ENCODE measurements at places on chromosomes 5 and 9.

DNA sequence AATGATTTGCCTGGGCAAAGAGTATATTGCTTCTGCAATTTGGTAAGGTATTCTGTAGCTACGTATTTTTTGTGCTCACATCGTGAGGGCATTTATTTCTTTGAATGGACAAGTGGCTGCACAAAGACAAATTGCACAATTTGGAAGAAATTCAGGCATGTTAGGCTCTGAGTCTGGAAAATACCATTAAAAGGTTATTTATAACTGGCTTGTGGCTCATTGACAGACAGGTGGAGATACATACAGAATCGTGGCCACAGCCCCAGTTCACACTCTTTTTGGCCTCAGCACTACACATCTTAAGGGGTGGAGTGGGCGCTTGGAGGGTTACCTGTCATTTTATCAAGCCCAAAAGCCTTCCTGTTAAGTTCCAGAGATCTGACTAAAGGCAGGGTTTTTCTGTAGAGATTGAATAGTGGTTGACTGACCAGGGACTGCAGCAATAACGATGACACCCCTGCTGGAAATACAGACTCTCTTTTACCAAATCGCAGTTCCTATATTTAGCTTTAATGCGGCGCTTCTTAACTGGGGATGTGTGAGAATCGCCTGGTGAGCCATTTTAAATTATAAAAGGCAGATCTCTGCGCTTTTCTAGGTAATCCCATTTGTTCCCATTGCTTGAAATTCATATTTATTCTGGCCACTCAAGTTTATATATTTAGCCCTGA is 14.7 kb downstream of the MAN2A1 start:
- no peak for DNase-seq

DNA sequence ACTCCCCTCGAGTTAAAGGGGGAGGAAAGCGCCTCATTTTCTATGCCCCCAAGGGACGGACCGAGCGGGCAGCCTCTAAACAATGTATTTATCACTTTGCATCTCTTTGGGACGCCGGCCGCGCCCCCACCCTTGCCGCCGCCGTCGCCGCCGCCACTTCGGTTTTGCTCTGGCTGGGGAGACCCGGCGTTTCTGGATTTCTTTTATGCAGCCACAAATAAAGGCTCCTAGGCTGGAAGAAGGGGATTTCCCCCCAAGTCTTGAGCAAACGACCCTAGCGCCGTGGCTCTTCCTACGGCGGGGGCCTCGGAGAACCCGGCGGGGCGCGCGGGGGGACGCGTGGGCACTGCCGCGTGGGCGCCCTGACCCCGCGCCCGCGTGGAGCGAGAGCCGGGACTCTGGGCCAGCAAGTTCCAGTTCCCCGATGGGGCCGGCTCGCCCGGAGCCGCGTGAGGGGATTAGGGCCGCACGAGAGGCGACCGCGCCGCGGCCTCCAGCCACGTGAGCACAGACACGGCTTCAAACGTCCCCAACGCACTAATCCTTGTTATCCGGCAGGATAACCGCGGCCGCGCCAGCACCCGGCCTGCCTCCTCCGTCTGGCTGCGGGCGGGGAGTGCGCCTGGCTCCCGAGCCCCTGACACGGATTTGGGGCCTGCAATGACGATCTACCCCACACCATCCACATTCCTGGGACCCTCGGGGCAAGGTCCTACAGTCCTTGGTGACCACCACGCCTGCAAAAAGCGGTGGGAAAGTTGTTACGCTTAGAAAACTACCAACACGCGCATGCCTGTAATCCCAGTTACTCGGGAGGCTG is 7.9 kb upstream of the NEUROG1 start:
- DNase-seq = no peak

GRCh38 chr9:88782931-88783710 is 208.1 kb upstream of the S1PR3 start:
- DNase-seq = no peak

DNA sequence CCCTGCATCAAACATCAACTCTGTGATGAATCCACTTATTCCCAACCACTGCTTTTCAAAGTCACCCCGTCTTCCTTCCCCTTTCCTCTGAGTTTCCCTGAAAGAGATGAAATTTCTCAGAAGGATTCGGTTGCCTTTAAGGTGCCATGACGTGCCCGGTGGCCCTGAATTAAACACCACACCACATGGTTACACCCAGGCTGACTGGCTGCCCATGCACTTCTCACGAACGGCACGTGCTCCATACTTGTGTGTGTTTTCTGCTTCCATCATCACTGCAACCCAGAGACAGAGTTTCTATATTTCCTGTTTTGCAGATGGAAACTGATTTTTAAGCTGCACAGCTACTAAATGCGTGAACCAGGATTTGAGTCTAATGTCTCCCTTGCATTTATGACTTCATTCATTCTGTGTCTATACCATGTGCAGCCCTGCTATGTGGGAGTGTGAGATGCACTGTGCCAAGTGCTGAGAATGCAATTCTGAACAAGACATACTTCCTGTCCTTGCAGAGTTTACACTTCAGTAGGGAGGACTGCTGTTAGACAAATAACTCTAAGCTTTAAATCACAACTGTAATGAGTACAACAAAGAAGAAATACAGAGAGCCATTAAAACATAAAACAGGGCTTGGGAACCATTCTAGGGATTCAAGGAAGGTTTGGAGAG is 162.9 kb downstream of the NXNL2 start:
- DNase-seq = no peak

DNA sequence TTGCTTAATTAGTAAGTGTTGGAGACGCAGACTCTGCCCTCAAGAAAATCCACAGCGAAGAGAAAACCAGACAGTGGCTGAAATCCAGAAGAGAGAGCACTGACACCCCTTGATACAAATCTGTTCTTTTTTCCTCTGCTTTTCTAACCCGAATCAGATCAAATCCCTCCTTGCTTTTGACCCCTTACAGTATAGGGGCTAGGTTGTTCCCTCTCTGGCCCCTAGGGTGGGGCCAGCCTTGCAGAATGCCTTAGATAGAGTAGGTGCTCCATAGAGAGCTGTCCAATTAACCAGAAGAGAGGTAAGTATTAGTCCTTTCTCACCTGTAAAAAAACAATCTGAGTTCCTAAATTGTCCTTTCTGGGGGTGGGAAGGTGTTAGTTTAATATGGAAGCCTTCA is 10.1 kb downstream of the C1QTNF2 start:
- no peak for DNase-seq

DNA sequence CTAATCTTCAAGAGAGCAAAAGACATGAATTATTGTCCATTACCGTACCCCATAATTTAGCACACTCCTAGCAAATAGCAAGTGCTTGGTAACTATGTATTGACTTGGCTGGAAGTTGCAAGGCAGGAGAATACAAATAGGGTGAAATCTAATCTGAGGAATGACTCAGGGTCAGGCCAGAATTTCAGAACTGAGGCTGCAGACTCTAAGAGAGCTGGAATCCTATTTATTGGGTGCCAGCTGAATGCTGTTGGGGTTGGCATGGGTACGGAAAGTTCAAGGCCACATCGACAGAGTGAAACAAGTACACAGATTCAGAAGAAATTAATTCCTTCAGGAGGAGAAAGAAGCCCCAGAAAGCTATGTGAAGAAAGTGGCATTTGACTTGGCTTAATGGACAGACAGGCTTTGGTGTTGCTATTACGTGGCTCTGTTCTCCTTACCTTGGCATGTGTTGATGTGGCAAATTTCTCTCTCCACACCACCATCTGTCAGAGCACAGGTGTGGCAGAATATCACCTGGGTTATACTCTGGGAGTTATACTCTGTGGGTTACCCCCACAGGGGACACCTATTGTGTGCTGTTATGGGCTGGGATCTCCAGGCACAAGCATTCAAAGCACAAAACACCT is 20.9 kb upstream of the ASTN2 start:
- DNase-seq = no peak

- no peak for DNase-seq
Measured at GRCh38 chr5:144108131-144108530, 62.3 kb downstream of the YIPF5 start.

GRCh38 chr9:93669116-93669957 is 93.0 kb downstream of the PHF2 start:
- peak; percentile 5 for DNase-seq

DNA sequence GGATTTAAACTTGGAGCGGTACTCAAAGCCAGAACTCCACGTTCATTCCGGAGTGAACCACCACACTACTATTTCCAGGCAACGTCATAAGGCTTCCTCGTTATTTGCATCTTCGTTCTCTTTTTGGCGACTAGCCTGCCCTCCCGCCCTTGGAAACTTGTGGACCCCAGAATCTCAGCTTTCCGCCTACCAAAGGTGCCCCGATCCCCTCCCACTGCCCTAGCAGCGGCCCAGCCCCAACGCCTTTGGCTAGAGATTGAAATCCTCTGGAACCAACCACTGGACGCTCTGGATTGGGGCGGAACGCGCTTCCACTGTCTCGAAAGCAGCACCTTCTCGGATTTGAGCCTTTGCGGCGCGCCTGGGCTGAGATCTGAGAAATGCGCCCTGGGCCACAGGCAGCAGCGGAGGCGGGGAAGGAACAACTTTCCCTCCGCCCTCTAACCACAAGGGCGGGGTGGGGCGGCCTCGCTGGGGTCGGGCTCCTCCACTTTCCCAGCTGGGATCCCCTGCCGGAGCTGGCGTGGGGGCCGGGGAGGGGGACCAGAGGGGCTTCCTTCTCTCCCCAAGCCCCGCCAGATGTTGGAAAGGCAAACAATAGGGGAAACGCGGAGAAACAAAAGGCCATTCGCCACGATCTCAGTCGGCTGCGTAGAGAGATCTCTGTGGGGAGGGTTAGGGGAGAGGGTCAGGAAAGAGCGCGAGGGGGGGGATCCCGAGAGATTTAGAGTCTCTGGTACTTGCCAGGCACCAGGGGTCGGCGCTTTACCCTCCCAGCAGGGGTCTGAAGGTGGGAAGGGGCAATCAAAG is 1.3 kb downstream of the MOB3B start:
- peak; percentile 34 for DNase-seq

- DNase-seq = no peak
Measured at GRCh38 chr5:159206818-159207217, 2.5 kb downstream of the RNF145 start.

DNA sequence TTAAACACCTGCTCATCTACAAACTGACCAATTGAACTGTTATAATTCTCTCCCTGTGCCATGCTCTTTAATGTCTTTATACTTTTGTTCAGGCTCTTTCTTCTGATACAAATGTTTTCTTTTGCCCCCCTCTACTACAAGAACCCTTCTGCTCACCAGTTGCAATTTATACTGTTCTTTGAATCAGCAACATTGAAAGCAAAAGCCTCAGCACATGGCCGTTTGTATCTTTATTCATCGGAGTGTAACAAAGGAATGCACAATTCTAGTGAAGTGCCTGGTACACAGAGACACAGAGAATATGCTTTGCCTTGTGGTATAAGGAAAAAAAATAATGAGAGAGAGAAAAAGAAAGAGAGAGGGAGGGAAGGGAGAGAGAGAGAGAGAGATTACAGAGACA is 547.1 kb downstream of the CDH12 start:
- no peak for DNase-seq
